ENCODE measurements at places on chromosomes 2 and 18.

DNA sequence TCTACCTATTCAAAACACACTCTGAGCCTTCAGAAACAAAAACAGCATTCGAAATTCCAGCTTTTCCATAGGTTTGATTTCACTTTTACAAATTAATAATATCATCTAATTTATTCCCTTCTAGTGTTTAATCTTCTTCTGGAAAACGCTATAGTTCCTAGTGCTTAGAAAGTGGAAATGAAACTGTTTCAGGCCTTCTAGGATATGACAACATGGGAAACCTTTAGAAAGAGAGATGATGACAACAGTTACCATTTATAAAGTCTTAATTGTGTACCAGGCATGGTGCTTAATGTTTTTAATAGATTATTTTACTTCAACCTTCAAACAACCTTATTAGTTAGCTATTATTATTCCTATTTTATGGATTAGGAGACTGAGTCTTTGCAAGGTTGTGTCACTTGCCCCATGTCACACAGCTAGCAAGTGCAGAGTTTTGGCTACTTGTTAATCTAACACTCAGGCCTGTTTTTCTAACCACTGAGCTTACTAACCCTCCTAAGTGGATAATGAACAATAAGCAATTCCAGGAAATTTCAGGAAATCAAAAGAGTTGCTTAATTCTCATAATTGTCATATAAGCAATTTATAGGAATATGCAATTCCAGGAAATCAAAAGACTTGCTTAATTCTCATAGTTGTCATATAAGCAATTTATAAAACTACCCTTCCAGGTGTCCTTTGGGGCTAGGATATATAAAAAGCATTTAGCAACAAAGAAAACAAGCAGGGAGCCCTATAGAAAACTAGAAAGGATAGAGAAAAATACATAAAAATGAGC is 206.0 kb downstream of the ZNF521 start:
- no peak for DNase-seq

DNA sequence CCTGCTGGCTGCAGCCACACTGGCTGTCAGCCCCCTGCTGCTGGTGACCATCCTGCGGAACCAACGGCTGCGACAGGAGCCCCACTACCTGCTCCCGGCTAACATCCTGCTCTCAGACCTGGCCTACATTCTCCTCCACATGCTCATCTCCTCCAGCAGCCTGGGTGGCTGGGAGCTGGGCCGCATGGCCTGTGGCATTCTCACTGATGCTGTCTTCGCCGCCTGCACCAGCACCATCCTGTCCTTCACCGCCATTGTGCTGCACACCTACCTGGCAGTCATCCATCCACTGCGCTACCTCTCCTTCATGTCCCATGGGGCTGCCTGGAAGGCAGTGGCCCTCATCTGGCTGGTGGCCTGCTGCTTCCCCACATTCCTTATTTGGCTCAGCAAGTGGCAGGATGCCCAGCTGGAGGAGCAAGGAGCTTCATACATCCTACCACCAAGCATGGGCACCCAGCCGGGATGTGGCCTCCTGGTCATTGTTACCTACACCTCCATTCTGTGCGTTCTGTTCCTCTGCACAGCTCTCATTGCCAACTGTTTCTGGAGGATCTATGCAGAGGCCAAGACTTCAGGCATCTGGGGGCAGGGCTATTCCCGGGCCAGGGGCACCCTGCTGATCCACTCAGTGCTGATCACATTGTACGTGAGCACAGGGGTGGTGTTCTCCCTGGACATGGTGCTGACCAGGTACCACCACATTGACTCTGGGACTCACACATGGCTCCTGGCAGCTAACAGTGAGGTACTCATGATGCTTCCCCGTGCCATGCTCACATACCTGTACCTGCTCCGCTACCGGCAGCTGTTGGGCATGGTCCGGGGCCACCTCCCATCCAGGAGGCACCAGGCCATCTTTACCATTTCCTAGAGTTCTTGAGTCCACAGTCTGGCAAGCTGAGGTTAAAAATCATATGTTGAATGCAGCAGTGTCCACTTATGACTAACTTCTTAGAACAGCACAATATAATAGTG is 741 bp downstream of the GPR148 start:
- DNase-seq = no peak

DNA sequence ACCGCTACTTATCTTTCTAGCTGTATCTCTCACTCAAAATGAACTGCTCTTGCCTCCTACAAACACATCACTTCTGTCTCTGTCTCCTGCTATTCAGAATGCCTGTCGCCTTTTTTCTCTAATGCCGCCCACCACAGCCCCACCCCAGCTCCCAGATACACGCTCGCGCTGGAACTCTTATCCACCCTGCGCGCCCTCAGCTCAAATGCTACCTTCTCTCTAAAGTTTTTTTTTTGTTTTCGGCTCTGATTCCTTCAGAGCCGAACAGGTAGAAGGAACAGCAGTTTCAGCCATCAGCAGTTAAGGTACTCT is 3.9 kb upstream of the SOS1 start:
- DNase-seq = no peak

GRCh38 chr2:182404092-182404491 is 22.7 kb downstream of the PDE1A start:
- DNase-seq = no peak

GRCh38 chr2:170189757-170190156 is 11.8 kb downstream of the MYO3B start:
- DNase-seq = no peak

Data from stimulated activated CD4-positive, alpha-beta T cell treated with anti-CD3 and anti-CD28 coated beads, Interleukin-1b, Interleukin-23, amount 100 ng/mL, for 24 hours (primary cell).